ENCODE measurements at places on chromosomes 7 and 10.

GRCh38 chr10:59876695-59877094 lies 29.7 kb downstream of the CCDC6 start:
- no peak for DNase-seq

GRCh38 chr10:84088626-84089025 lies 50.7 kb upstream of the GHITM start:
- no peak for DNase-seq

DNA sequence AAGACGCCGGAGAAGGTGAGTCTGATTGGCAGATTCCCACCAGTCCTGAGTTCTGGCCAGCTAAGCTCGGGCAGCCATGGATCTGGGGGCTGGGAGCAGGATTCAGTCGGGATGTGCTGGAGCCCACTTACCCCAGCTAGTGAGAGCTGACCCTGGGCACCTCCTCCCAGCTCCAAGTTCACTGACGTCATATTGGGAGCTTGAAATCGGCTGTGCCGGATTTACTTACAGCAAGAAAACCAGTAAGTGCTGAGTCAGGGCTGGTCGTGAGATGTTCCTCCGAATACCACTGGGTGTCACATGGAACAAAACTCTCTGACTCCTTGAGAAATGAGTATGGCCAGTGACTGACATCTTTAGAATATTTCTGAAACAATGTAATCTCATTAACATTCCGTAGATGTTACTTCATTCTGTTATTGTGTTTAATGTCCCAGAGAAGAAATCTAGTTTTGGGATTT lies 621.2 kb downstream of the SDK1 start:
- no peak for DNase-seq

DNA sequence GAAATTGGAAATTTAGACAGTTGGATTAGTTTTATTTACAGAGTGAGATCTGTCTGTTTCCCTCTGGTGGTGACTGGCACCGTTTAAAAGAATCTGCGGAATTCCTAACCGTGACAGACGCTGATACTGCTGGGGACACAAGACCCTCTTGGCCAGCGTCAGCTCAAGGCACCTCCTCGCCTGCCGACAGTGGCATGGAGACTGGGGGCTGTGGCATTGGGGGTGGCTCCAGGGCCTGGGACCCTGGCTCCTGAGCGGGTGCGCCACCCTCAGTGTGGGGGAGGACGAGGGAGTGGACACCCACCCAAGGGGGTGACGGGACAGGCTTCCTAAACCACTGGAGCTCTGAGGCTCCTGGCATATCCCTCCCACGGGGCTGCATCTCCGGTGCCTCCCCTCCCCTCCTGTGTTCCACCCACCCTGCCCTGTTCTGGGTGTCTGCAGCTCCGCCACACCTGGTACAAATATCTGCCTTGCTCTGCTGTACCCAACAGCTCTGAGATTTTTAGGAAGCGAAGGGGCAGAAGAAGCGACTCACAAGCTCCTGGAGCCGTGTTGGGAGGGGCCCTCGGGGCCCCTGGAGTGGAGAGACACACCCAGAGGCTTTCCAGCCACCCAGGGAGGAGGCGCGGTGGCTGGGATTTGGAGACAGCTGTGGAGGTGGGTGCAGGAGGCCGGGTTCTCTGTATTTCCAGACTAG lies 178.7 kb downstream of the DNAJB6 start:
- no peak for DNase-seq

DNA sequence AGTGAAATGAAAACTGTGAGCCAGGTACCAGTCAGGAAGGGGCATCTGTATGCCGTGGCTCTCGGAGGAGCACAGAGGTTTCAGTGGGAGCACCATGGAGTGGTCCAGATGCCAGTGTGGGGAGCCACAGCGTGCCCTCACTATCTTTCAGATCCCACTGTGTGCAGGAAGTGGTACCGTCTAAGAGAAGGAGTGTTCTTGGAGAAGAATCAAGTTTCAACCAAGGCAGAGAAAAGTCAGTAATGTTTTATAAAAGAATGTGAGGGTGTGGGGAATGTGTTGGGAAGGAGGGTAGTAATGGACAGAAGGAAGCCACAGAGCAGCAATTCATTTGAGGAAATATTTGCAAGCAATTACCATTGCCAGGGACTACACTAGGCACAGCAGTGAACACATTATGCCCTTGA lies 35.6 kb downstream of the PRKAR2B start:
- DNase-seq = no peak

DNA sequence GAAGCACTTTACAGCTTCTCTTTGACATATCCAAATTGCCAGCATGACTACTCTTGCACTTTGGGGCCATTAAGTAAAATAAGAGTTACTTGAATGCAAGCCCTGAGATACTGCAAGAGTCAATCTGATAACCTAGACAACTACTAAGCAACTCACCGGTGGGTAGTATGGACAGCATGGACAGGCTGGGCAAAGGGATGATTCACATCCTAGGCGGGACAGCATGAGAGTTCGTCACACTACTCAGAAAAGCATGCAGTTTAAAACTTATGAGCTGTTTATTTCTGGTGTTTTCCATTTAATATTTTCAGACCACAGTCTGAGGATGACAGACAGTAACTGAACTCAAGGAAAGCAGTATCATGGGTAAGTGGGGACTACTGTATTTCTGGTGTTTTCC lies 84.0 kb downstream of the ORC5 start:
- no peak for DNase-seq

DNA sequence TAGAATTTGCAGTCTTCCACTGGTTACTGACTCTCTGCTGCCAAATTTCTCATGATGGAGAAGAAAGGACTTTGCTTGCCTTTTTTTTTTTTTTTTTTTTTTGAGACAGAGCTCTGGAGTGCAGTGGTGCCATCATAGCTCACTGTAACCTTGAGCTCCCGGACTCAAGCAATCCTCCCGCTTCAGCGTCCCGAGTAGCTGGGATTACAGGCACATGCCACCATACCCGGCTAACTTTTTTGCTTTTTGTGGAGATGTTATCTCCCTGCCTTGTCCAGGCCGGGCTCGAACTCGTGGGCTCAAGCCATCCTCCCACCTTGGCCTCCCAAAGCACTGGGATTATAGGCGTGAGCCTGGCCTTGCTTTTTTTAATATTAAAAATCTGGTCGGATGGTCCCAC lies 6.2 kb downstream of the INSIG1 start:
- no peak for DNase-seq

DNA sequence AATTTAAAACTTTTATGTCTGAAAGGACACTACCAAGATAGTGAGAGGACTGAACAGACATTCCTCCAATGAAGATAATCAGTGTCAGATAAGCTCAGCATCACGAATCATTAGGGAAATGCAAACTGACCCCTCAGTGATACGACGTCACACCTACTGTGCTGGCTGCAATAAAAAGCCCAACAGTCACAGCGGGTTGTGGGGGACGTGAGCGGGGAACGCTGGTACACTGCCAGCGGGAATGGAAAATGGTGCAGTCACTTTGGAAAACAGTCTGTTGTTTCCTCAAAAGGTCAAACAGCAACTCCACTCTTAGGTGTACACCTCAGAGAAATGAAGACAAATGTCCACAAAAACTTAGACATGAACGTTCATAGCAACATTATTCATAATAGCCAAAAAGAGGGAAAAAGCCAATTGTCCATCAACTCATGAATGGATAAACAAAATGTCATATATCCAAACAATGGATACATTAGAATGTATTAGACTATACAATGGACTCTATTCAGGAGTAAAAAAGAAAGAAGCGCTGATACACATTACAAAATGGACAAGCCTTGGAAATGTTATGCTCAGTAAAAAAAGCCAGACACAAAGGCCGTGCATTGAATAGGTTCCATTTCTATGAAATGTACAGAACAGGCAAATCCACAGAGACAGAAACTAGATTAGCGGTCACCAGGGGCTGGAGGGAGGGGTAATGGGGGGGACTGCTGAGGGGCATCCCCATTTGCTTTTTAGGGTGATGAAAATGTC lies 2.4 kb upstream of the ECHS1 start:
- no peak for DNase-seq

- no peak for DNase-seq
These were observed 56.0 kb downstream of the GSAP start for GRCh38 chr7:77360104-77360503.

DNA sequence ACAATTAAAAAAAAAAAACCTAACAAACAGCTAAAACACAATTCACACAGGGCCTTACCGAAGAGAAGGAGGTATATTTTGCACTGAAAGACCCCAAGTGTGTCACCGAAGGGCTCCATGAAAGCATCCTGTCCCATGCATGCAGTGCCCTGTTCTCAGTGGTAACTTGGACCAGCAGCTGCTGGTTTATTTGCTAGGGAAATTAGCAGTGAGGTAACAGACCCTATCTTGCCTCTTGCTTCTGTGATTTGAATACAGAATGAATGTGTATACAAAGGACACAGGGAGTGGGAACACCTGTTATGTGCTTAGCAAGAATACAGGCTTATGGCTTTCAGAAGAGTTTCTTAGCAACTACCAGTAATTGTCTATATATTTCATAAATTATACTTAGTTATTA lies at the start of gene HEPACAM2:
HEPACAM2 (minus strand) TSS at position 160 of the 400 bp plus-strand sequence.
- DNase-seq = peak; percentile 83

DNA sequence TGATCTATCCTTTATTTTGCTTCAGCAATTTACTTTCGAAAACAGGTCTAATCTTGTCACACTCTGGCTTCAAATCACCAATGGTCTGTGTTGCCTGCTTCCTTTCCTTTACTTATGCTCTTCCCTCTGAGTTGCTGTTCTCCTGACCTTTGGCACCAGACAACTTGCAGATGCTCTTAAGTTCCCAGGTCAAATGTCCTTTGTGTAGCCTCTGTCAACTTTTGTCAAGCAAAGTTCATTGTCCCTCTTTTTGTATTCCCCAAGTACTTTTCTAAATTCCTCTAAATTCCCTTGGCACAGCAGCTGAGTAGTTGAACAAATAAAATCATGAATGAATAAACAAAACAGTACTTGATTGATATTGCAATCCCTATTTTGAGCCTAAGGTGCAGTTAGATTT lies 289.4 kb downstream of the BICC1 start:
- DNase-seq = no peak

DNA sequence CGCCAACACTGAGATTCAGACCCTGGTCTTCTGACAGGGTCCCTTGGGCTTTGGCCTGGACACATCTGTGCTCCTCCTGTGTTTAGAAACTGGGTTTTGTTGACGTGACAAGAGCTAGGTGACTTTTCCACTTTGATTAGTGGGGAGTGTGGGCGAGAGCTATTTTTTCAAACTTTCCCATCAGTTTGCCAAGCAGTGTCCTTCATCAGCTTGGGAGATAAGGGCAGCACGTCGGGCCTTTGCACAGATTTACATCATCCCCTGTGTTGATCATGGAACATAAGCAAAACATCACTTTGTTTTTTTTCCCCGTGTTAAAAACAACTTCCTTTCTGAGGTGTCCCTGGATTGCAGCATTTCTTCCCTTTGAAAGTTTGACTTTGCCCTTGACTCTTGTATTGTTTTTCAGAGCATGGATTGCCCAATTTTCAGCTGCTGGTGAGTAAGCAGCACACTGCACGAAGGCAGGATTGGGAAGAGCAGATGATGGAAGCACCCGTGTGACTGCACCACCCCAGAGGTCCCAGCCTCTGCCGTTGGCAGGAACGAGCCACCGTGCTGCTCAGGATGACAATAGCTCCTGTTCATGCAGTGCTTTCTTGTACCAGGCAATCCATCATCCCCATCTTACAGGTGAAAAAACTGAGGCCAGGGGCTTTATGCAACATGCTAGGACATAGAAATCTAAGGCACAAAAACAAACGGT lies 6.4 kb upstream of the IGFBP1 start:
- no peak for DNase-seq

DNA sequence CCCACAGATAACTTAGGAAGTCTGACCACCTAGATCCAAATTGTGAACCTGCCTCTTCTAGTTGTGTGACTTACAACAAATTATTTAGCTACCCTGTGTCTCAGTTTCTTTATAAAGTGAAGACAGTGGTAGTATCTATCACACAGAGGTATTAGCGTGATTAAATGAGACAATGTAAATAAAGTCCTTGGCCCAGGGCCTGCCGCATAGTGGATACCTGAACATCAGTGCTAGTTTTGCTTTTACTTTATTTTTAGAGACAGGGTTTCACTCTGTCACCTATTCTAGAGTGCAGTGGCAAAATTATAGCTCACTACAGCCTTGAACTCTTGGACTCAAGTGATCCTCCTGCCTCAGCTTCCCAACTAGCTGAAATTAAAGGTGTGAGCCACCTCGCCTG lies 177.1 kb downstream of the CDK14 start:
- DNase-seq = no peak

GRCh38 chr7:131455546-131455945 lies 100.9 kb downstream of the PODXL start:
- DNase-seq = no peak

- DNase-seq = no peak
These were observed 809.1 kb downstream of the SORCS1 start for GRCh38 chr10:106355450-106355849.

DNA sequence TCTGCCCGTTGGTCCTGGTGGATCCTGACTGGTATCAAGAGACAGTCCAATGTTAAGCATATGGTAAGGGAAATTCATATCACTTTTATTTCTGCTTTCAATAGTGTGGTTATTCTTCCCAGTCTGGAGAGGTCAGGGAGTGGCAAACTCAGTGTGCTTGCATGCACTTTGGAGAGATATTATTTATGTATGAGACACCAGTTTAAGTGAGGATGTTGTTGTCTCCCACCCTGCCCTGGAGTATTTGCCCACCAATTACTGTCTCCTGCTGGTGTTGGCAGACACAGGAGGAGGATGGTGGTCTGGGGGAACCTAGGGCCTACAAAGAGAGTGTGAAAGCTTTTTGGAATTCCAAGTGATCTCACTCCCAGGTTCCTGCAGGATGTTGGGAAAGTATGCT lies 59.7 kb downstream of the OR13A1 start:
- DNase-seq = no peak

DNA sequence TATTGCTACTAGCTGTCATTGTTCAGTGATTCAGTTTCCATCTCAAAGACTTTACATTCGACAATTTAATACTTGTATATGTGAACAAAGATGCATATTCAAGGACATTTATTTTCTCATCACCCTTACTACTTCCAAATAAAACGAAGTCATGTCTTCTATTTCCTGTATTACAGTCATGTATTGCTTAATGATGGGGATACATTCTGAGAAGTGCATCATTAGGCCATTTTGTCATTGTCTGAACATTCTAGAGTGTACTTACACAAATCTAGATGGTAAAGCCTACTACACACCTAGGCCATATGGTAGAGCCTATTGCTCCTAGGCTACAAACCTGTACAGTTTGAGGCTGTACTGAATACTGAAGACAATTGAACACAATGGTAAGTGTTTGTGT lies 6.5 kb downstream of the C10orf95 start:
- no peak for DNase-seq

GRCh38 chr7:44618753-44619152 lies 12.3 kb downstream of the OGDH start:
- DNase-seq = no peak

DNA sequence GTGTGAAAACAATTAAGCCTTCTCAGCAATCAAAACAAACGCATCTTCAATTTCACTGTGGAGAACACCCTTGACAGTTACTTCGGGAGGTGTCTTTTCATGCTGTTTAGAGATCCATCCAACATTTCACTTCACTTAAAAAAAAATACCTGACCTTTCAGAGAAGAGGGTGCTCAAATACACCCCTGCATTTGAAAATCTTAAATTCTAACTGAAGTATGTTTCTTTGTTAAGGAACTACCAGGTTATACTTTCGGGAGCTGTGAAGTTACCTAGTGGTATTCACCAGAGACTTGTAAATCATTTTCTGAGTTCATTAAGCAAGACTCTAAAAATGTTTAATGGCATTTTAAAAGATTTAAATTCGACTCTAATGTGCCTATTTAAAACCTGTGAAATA lies 38.8 kb downstream of the CNPY1 start:
- no peak for DNase-seq

Data from NCI-H1694 (cell line).